Vagina (tissue), 2 donors: ENCODE measurements at places on chromosomes 4 and X.

DNA sequence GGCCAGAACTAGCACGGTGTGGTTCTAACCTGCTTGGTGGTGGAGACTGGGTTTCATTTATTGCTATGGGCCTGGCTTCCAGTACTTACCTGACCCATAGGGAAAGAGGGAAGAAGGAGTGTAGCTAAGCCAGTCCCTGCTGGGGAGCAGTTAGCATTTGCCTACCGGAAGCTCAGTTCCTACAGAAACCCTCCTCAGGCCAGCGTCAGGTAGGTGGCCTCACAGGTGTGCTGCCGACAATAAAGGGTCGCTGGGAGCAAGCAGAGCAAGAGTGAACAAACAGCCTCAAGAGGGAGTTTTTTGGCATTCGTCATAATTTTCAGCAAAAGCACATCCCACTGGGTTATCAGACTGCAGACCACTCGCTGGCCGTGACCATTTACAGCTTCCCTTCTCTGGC is 740.6 kb upstream of the TENM3 start:
- DNase-seq = no peak

- no peak for DNase-seq
Measured at GRCh38 chr4:38154681-38155588, 194.7 kb downstream of the PTTG2 start.

- peak; percentile 83 for DNase-seq
Measured at GRCh38 chrX:150363561-150364346, 637 bp downstream of the MAMLD1 start.

DNA sequence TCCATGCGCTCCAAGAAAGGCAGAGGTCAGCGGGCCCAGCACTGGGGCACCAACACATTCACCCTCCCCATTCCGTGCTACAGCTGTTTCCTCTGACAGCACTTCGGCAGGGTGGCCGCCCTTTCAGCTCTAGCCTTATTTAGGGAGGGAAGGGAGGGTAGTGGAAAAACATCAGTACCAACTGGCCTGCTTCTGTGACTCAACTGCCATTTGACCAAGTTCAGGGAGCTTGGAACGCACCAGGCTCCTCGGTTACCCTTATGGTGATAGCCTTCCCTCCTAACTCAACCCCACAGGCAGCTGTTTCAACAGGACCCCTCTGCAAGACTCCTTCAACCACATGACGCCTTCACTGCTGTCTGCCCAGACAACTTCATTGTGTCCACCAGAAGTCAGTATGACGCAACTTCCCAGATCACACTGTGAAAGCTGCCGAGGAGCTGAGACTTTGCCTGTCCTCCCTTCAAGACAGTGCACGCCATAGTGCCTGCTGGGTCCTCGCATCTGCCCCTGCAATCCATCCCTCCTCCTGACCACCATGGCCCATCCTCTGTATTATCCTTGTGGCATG is 132.2 kb downstream of the AFAP1 start:
- DNase-seq = no peak

DNA sequence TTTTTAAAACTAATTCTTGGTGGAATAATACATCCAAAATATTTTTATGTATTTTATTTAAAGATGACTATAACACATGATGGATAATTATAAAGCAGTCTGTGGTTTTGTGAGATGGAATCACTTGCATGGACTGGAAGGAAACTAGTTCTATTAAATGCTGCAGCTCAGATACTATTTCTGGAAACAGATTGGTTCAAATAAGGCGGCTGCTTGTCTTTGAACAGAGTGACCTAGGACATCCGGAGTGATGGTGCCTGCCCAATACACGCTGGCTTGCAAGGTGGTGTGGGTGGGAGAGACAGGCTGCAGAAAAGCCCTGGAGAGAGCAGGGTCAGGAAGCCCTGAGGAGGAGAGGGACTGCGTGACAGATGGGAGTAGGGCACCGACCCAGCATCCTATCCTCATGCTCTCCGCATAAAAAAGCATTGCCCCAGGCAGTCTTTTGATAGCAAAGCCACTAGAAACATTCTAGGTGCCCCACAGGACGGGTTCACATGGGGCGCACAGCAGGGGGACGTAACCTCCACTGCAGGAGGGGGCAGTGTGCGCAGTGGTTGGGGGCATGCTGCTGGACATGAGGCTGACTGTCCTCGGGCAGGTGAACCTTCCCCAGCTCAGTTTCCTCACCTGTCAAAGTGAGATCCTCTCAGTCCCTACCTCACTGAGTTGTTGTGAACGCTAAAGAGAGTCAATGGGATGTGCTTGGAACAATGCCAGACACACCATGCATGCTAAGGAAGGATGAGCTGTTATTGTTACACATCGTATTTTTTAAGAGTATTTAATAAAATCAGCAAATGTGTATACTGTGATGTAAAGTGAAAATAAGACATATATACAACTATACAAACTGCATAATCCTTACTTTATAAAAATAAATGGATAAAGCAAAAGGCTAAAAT is 71.3 kb downstream of the EVC2 start:
- DNase-seq = no peak

- DNase-seq = no peak
Measured at GRCh38 chr4:91025241-91026148, 898.3 kb downstream of the CCSER1 start.

GRCh38 chr4:37243722-37244582 is 591 bp upstream of the NWD2 start:
- no peak for DNase-seq

- DNase-seq = no peak
Measured at GRCh38 chrX:136828830-136829229, 48.1 kb upstream of the ARHGEF6 start.

GRCh38 chrX:64853424-64853823 is 122.8 kb downstream of the ZC4H2 start:
- no peak for DNase-seq

DNA sequence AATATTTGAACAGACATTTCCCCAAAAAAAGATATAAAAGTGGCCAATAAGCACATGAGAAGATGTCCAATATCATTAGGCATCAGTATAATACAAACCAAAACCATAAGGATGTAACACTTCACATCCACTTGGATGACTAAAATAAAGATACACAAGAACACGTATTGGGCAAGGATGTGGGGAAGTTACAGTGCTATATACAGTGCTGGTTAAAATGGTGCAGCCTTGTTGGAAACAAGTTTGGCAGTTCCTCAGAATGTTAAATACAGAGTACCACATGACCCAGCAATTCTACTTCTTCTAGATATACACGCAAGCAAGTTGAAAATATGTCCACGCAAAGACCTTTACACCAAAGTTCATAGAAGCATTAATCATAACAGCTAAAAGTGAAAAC is 58.9 kb downstream of the HAUS3 start:
- DNase-seq = no peak
